Activated CD4-positive, alpha-beta T cell treated with anti-CD3 and anti-CD28 coated beads, Interleukin-2, amount 50 U/mL, for 16 hours (primary cell): ENCODE measurements at places on chromosomes 6 and 20.

- DNase-seq = no peak
Measured at GRCh38 chr6:138945354-138945753, 42.7 kb downstream of the REPS1 start.

DNA sequence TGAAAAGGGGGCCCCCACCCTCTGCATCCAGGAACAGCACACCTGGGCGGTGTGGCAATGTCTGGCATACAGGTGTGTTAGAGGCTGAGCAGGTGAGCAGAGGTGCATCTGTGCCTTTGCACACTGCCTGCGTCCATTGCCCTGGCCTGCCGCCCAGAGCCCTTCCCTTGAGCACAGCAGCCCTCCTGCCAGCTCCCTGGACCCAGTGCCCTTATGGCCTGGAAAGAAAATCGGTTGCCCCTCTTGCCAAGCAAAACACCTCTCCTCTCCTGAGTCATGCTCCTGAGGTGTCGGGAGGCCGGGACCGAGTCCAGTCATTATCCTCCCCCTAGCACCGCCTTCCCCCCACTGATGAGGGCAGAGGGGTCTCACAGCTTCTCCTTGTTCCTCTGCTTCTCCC is 259.9 kb downstream of the SMOC2 start:
- no peak for DNase-seq

DNA sequence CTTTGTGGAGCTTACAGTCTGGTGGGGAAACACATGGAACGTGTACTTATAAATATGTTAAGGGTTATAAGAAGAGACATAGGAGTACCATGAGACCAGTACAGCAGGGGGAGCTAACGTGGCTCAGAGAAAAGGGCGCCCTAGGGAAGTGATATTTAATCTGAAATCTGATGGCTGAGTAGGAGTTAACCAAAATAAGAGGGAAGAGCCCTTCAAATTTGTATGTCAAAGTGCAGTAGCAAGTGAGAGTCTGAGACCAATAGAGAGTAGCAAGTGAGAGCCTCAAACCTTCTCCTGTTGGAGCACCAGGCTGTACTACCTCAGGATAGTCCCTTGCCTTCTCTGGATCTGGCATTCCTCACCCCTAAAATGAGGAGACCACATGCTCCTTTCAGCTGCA is 6.1 kb upstream of the PKIG start:
- no peak for DNase-seq

- no peak for DNase-seq
Measured at GRCh38 chr6:20757761-20758160, 223.5 kb downstream of the CDKAL1 start.

DNA sequence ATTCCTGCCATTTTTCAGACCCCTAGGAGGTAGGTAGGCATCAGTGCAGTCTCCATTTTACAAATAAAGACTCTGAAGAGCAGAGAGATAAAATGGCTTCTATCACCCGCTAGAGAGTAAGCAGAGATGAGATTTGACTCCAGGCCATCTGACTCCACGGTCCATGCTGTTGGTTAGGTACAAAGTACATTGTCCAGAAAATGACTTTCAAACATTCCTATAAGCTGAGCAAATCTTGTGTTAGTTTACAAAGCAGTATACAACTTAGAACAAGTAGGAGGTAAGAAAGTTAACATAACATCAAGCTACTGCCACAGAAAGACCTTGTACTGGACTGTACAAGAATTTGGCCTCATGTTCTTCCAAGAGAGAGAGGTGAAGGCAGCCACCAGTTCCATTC is 14.9 kb downstream of the BTN1A1 start:
- no peak for DNase-seq

DNA sequence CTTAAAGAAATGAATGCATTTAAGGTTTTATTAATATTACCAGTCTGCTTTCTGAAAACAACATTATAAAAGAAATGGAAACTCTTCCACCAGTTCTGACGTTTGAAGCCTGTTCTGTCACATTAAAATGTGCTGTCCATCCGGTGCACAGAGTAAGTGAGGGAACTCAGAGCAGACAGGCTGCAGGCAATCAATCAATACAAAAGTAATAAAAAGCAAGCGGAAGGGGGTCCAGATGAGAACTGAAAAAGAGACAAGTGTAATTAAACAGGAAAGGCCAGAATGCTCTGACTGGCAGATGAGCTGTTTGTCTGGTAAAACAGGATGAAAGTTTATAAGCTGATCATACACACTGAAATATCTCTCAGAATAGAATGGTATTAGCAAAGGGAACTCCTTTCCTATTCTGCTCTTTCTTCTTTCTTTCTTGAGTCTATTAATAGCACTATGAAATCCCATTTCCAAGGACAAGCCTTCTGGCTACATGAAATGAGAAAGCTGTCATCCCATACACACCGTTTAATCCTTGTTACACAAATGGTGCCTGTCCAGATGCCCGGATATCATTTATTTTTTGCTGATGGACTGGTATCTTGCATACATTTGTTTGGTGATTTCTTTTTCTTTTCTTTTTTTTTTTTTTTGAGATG is 94.3 kb downstream of the RAMACL start:
- DNase-seq = no peak
